HCT116 (cell line): ENCODE measurements at places on chromosomes 7 and 10.

DNA sequence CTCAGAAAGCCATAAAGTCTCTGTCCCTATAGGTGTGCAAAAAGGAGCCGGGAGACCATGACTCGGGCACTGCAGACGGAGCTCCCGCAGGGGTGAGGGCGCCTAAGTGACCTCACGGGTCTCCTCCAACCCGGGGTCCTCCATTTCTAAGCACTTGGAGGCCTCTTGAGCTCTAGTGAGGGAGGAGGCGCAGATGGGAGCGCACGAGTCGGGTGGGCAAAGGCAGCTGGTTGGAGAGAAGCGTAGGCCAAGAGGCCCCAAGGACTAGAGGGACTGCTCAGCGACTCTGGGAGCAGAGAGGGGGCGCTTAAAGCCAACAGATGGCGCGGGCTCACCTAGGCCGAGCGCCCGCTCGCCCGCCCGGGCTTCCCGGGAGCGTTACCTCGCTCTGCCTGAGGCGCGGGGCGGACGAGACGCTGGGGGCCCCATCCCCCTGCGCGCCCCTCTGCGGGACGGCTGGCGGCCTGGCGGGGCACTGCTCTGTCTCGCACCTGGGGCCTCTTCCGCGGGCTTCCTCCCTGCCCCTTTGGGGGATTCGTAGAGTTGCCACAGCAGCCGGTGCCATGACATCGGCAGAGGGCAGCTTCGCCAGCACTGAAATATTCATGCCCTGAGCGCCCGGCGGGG lies 523 bp upstream of the CDH23 start:
- no peak for DNase-seq

GRCh38 chr10:66337211-66337610 lies 588.6 kb upstream of the LRRTM3 start:
- DNase-seq, result no peak

- DNase-seq, result no peak
Observed at GRCh38 chr7:28002638-28003037, 178.0 kb downstream of the JAZF1 start.

DNA sequence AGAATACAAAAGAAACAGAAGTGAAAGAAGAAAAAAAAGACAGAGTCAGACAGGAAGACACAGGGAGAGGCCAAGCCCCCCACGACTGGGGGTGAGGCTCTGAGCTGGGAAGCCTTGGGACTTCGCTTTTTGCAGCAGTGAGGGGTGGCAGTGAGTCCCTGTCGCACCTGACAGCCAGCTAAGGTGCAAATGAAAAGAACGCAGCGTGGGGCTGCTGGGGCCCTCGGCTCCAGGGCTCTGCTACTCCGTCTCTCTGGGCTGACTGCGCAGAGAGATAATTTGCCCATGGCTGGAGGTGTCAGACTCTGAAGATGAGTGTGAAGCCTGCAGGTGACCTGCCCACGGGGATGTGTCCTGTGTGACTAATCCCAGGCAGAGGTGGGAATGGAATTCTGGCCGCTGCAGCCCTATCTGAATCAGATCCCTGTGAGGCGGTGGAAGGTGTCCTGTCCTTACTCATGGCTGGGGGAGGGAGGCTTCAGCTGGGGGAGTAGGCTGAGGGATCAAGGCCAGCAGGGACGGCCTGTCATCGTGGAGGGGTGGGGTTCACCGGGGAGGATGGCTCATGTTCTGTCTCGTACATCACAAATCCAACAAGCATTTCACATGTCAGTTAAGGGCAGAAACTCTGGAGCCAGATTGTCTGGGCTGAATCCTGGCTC lies 96.4 kb downstream of the SLIT1 start:
- DNase-seq, result no peak

DNA sequence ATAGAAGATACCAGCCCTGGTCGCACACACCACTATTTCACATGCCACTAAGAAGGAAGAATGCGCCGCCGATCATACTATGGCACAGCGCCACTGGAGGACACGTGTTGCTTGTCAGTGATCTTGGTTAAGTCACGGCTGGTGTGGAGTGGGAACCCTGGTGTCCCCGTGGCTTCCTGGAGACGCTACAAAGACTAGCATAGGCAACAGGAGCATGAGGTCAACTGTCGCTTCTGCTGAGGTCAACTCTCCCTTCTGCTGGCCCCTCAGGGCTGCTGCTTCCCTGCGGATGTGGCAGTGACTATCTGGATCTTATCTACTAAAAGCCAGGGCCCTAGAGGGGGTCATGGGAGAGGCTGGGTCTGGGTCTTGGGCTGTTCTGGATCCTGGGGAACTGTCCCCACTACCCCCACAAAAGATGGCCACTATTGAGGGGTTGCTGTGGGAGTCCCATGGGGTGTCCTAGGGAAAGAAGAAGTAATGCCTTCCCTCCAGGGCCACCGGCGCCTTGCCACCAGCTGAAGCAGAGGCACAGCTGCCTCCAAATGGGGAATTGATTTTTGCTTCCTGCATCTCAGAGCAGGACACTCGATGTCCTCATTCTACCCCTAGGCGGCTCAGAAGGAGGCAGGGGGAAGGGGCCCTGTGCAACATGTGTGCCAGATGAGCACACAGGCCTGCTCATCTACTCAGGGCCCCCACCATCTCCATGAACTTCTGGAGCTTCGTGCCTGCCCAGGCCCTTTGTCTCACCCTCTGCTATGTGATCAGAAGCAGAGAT lies 76.6 kb upstream of the PPIF start:
- no peak for DNase-seq

GRCh38 chr10:101087965-101088364 lies 26.2 kb downstream of the KAZALD1 start:
- no peak for DNase-seq

DNA sequence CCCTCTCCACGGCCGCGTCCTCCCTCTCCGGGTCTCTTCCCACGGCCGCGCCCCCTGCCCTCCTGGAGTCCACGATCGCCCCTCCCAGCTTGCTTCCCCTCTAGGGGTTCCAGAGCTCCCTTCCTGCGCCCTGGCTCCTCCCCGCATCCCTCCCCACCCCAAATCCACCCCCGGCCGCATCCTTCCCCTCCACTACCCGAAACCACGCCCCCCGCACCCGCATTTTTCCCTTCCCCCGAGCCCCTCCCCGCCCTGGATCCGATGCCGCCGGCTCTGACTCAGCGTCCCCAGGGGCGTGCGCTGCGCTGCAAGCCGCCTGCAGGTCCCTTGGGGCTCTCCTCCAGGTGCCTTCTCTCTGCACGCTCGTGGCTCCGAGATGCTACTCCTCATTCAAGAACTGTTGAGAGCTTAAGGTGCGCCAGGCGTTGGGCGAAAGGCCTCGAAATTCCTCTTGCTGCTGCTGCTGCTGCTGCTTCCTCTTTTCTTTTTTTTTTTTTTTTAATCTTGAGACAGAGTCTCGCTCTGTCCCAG lies 372 bp upstream of the TMEM130 start:
- DNase-seq, result no peak
